ENCODE measurements at places on chromosomes 12 and 14.
A peak's percentile ranks its signal among the peaks of the same experiment; 100 is the strongest.

GRCh38 chr14:52103416-52103815 is 34.6 kb upstream of the NID2 start:
- no peak overlapping the region for H3K4me3 ChIP-seq
- no peak for DNase-seq
- no peaks in the 10 kb centered on the region for H3K36me3 ChIP-seq
- no peak overlapping the region for H3K27ac ChIP-seq
- H3K4me1 ChIP-seq, result no peaks in the 10 kb centered on the region

GRCh38 chr14:60643463-60644314 is 5.6 kb downstream of the SIX1 start:
- no peaks in the 10 kb centered on the region for H3K27me3 ChIP-seq
- peaks cover 14% of the 10 kb centered on the region for H3K36me3 ChIP-seq
- no peak overlapping the region for H3K27ac ChIP-seq
- no peaks in the 10 kb centered on the region for H3K4me1 ChIP-seq
- no peak for DNase-seq

- DNase-seq, result no peak
- no peak overlapping the region for H3K4me3 ChIP-seq
- no peak overlapping the region for H3K27ac ChIP-seq
- no peaks in the 10 kb centered on the region for H3K36me3 ChIP-seq
These were observed 912.8 kb downstream of the GALC start for GRCh38 chr14:87080146-87080545.

GRCh38 chr12:49868952-49869815 is 26.3 kb upstream of the BCDIN3D start:
- peaks cover 4% of the 10 kb centered on the region for H3K4me1 ChIP-seq
- H3K36me3 ChIP-seq, result no peaks in the 10 kb centered on the region
- H3K27ac ChIP-seq, result no peak overlapping the region
- no peak overlapping the region for H3K4me3 ChIP-seq
- DNase-seq, result no peak

DNA sequence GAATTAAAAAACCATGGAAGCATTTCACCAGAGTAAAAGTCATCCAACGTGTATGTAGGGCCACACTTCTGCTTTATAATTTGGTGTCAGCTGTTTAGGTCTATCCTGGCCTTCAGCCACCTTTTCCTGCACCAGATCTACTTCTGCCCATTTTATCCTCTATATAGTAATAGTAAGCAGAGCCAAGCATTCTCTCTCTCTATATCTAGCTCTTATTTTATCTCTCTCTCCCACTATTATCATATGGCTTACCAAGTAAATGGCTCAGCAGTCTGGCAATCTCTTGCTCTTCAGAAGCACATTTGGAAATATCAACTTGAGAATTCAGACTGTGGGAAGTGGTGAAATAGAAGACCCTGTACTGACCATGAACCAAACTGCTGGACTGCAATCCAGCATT is 84.1 kb upstream of the FKBP4 start:
- H3K27me3 ChIP-seq, result peaks cover 37% of the 10 kb centered on the region
- H3K27ac ChIP-seq, result no peak overlapping the region
- DNase-seq, result no peak

- no peak for DNase-seq
- H3K4me3 ChIP-seq, result no peak overlapping the region
- no peak overlapping the region for H3K27ac ChIP-seq
- H3K4me1 ChIP-seq, result no peaks in the 10 kb centered on the region
These were observed 297.7 kb downstream of the AEBP2 start for GRCh38 chr12:19737019-19737418.

DNA sequence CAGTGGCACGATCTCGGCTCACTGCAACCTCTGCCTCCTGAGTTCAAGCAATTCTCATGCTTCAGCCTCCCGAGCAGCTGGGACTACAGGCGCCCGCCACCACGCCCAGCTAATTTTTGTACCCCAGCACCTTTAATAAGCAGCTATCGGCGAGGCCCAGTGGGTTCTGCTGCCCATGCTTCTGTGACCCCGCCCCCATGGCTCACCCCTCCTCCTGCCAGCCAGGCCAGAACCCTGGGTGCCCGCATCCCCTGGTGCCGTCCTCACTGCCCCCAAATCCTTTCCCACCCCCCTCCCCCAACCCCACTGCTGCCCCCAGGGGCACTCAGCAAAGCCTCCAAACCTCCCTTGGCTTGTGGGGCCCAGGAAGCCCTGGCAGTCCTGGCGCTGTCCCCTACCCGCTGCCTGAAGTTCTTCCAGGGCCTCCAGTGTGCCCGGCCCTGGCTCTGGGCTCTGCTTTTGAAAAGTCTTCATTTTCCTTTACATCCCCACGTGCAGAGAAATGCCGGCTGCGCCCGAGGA is 14.5 kb downstream of the BAG5 start:
- H3K4me3 ChIP-seq, result no peak overlapping the region
- H3K4me1 ChIP-seq, result peaks cover 13% of the 10 kb centered on the region
- DNase-seq, result no peak
- H3K27ac ChIP-seq, result no peak overlapping the region
- H3K36me3 ChIP-seq, result no peaks in the 10 kb centered on the region

- no peak overlapping the region for H3K27ac ChIP-seq
- DNase-seq, result no peak
- H3K36me3 ChIP-seq, result no peaks in the 10 kb centered on the region
- H3K4me1 ChIP-seq, result no peaks in the 10 kb centered on the region
- no peaks in the 10 kb centered on the region for H3K27me3 ChIP-seq
These were observed 127.1 kb upstream of the CPNE8 start for GRCh38 chr12:39032448-39032847.

DNA sequence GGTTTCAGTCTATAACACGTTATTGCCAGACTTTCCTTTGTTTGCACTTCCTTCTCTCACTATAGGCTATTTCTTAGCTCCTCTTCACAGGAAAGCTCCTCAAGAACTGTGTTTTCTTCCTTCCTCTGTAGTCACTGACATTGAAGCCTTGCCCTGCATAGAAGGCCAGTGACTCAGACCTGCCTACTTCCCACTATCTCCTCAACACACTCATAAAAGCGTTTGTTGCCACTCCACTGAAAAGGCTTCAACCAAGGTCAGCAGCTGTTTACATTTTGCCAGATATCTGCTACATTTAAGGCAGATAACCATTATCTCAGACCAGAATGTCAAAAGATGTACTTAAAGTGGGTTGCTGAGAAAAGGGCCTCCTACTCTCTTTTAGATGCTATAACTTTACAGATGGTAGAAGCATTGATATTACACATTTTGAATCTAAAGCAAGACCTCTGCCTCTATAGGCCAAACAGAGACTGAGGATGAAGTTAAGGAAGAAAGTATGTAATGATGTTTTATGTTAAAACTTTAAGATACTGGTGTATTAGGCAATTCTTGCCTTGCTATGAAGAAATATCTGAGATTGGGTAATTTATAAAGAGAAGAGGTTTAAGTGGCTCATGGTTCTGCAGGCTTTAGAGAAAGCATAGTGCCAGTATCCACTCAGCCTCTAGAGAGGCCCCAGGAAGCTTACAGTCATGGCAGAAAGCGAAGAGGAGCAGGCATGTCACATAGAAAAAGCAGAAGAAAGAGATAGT is 233.3 kb upstream of the FLRT2 start:
- H3K27ac ChIP-seq, result no peak overlapping the region
- H3K27me3 ChIP-seq, result no peaks in the 10 kb centered on the region
- H3K4me1 ChIP-seq, result no peaks in the 10 kb centered on the region
- H3K4me3 ChIP-seq, result no peak overlapping the region
- H3K36me3 ChIP-seq, result no peaks in the 10 kb centered on the region
- DNase-seq, result no peak

- H3K4me1 ChIP-seq, result no peaks in the 10 kb centered on the region
- H3K36me3 ChIP-seq, result no peaks in the 10 kb centered on the region
- no peak overlapping the region for H3K27ac ChIP-seq
- H3K4me3 ChIP-seq, result no peak overlapping the region
- DNase-seq, result no peak
These were observed 48.6 kb downstream of the DRAM1 start for GRCh38 chr12:101925935-101926334.

- peaks cover 8% of the 10 kb centered on the region for H3K4me1 ChIP-seq
- no peak overlapping the region for H3K27ac ChIP-seq
- no peaks in the 10 kb centered on the region for H3K36me3 ChIP-seq
- no peaks in the 10 kb centered on the region for H3K27me3 ChIP-seq
- no peak overlapping the region for H3K4me3 ChIP-seq
- no peak for DNase-seq
These were observed 80.0 kb downstream of the SINHCAF start for GRCh38 chr12:31245822-31246469.

DNA sequence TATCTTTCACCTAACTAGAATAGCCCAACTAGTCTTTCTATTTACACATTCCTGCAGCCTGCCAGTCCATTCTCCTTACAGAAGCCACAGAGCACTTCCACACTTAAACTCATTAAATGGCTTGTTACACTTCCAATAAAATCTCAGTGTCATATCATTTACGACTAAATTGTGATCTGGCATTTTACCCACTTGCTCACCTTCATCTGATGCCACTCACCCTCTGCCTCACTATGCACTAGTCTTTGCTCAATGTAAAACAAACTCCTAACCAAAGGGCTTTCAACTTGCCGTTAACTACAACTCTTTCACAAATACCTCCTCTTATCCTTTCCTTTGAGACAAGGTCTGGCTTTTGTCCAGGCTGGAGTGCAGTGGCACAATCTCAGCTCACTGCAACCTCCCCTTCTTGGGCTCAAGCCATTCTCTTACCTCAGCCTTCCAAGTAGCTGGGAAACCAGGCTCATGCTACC is 24.1 kb downstream of the YAF2 start:
- H3K27me3 ChIP-seq, result no peaks in the 10 kb centered on the region
- no peak for DNase-seq
- peaks cover 7% of the 10 kb centered on the region for H3K36me3 ChIP-seq
- H3K4me1 ChIP-seq, result peaks cover 21% of the 10 kb centered on the region

GRCh38 chr14:57420986-57421385 is 30.6 kb downstream of the NAA30 start:
- H3K4me1 ChIP-seq, result no peaks in the 10 kb centered on the region
- no peak overlapping the region for H3K27ac ChIP-seq
- no peak overlapping the region for H3K4me3 ChIP-seq

GRCh38 chr12:9906873-9907272 is 25.3 kb downstream of the CLEC2A start:
- no peaks in the 10 kb centered on the region for H3K27me3 ChIP-seq
- H3K36me3 ChIP-seq, result no peaks in the 10 kb centered on the region
- no peak for DNase-seq
- H3K4me3 ChIP-seq, result no peak overlapping the region
- no peak overlapping the region for H3K27ac ChIP-seq
- H3K4me1 ChIP-seq, result no peaks in the 10 kb centered on the region

- no peaks in the 10 kb centered on the region for H3K36me3 ChIP-seq
- no peaks in the 10 kb centered on the region for H3K27me3 ChIP-seq
- H3K27ac ChIP-seq, result peak overlapping the region; percentile 69
- DNase-seq, result no peak
- H3K4me1 ChIP-seq, result peaks cover 38% of the 10 kb centered on the region
- H3K4me3 ChIP-seq, result no peak overlapping the region
These were observed 9.1 kb downstream of the GSG1 start for GRCh38 chr12:13094367-13094766.

GRCh38 chr12:5582541-5582940 is 150.6 kb downstream of the NTF3 start:
- H3K27me3 ChIP-seq, result peaks cover 7% of the 10 kb centered on the region

DNA sequence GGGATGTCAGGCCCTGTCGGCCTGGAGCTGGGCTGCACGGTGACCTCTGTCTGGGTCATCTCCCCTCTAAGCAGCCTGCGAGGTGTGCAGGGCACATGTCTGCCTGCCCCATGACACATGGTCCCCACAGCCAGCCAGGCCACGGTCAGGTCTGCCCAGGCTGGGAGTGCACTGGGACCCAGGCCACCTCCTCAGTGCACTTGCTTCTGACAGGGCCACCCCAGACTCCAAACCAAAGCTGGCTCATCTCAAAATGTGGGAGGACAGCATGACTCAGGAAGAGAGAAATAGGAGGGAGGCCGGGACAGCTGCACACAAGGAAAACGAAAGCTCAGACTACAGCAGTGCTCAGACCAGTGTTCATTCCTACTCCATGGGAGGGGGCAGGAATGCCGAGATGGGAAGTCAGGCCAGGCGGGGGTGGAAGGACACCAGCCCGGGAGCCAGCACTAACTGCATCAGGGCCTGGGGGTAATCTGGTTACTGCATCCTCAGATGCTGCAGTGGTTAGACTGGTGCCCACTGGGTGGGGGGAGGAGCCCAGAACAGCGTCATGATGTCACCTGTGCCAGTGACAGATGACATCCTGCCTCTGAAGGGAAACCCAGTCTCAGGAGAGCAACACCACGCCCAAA is 4.0 kb downstream of the P2RX2 start:
- DNase-seq, result no peak
- no peak overlapping the region for H3K27ac ChIP-seq
- no peak overlapping the region for H3K4me3 ChIP-seq
- peaks cover 23% of the 10 kb centered on the region for H3K36me3 ChIP-seq

DNA sequence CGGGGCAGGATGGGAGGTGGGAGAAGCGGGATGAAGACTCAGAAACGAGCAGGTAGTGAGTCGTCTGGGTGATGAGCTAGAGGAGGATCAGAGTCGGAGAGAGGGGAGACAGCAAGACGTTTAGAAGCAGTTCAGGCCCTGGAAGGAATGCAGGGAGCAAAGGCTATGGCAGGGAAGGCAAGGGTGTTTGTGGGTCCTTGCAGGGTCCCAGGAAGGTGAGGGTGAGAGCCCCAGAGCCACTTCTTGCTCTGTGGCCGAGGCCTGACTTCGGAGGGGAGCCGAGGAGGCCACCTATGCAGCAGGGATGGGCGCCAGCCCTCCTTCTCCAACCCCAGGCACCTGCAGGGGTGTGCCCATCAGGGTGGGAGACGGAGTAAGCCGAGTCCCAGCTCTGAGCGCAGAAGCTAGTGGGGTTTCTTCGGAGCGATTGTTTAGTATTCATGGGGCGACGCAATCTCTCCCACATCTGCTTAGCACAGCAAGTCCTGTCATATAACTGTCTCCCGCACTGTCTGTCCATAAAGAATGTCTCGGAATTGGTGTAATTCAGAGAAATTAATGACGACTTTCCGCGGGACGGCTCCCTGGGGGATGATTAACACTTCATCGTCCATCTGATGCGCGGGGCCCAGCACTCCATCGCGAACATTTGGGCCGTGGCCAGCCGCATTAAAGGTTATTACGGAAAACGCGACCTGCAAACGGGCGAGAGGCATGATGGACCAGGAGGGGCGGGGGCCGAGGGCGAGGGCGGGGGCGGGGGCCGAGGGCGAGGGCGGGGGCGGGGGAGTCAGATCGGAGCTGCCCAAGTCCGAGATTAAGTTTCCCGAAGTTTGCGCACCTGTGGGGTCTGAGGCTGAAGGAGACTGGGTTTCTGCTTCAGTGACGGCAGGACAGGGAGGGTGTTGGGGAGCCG is 12.2 kb upstream of the CALCOCO1 start:
- DNase-seq, result no peak
- no peaks in the 10 kb centered on the region for H3K4me1 ChIP-seq
- H3K27me3 ChIP-seq, result peaks cover 19% of the 10 kb centered on the region
- no peak overlapping the region for H3K27ac ChIP-seq
- H3K36me3 ChIP-seq, result no peaks in the 10 kb centered on the region
